ENCODE measurements at places on chromosomes 4 and X.
A peak's percentile ranks its signal among the peaks of the same experiment; 100 is the strongest.

- no peak for DNase-seq
Measured at GRCh38 chr4:46491455-46491854, 101.5 kb upstream of the GABRA2 start.

GRCh38 chrX:80807992-80808735, 1.5 kb downstream of the BRWD3 start:
- peak; percentile 44 for DNase-seq

DNA sequence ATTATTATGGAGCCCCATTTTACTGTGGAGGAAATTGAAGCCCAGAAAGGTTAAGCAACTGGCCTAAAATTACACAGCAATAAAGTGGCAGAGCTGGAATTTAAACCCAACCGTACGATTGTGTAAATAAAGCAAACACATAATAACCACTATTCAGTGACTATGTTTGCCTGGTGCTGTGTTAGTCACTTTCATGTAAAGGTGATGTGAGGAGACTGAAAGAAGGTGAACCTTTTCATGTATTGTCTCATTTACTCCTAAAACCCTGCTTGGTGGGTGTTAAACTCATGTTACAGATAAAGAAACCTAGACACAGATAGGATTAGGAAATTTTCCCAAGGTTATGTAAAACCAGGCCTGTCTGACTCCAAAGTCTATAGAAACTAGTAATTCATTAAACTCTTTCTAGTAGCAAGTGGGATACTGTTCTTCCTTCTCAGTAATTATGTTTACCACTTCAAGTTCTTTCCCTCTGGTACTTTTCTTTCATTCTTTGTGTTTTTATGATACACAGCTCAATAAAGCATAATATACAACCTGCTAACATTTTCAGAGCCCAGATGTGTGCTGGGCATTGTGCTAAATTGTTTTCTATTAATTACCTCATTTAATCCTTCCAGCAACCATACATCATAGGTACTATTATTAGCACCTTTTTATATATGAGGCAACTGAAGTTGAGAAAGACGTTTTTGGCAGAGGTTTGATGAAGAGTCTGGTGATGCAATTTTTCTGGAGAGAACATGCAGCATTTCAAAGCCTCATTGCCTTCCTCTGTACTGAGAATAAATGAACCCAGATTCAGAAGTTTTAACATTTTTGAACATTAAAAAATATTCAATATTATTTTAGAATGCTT, 202.7 kb downstream of the SPRY1 start:
- no peak for DNase-seq

- DNase-seq: no peak
Measured at GRCh38 chrX:55758033-55758432, 40.5 kb downstream of the RRAGB start.

DNA sequence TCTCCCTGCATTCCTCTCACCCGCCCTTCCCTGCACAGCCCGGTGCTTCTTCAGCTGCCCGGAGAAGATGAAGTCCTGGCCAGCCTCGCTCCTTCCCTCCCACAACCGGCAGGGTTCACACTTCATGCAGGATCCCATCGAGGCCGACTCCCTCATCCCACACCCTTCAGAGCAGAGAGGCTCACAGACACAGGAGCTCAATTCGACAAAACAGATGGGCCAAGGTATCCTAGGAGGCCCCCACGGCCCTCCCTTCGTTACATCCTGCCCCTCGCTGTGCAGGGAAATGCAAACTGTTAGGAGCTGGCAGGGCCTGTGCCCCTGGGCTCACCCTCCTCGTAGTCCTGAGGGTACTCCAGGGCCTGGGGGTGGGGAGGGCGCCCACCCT, 238.1 kb downstream of the DHRSX start:
- no peak for DNase-seq

DNA sequence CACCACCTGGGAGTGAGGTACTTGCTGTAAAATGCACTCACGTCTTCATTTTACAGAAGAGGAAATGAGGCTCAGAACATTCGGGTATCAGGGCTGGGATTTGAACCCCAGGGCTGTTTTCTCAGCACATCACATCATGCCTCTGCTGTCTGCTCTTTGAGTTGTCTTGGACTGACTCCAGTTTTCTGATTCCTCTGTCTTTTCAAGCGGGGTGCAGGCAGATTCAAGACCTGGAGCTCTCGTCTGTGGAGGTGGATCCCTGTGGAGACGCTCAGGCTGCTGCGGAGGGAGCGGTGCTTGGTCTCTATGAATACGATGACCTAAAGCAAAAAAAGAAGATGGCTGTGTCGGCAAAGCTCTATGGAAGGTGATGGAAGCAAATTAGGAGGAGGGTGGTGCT, 6.3 kb downstream of the LAP3 start:
- DNase-seq: no peak

- DNase-seq: no peak
Measured at GRCh38 chrX:110432091-110432905, 73.7 kb downstream of the RTL9 start.

- DNase-seq: no peak
Measured at GRCh38 chr4:139337612-139338011, 35.3 kb upstream of the NDUFC1 start.

DNA sequence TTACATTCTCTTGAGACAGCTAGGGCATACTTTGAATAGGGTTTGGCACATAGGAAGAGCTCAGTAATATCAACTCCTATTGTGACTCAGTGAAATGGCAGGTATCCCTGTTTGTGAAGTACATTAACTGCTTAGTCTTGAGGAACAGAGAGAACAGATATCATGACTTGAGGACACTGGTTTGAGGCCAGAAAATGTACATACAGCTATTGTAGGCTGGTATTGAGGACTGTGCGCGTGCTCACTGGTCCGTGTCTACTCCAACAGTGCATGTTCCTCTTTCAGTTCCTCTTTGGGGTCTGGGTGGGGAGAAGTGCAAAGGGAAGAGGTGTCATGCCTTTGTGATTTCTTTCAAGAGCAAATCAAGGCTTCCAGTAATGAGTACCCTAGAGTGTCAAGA, 34.6 kb upstream of the TBC1D9 start:
- no peak for DNase-seq

GRCh38 chr4:154364066-154364845, 127.3 kb downstream of the DCHS2 start:
- no peak for DNase-seq

GRCh38 chrX:106897259-106897658, 5.9 kb downstream of the RIPPLY1 start:
- DNase-seq: no peak

GRCh38 chrX:132226169-132226568, 6.9 kb upstream of the RAP2C start:
- no peak for DNase-seq

DNA sequence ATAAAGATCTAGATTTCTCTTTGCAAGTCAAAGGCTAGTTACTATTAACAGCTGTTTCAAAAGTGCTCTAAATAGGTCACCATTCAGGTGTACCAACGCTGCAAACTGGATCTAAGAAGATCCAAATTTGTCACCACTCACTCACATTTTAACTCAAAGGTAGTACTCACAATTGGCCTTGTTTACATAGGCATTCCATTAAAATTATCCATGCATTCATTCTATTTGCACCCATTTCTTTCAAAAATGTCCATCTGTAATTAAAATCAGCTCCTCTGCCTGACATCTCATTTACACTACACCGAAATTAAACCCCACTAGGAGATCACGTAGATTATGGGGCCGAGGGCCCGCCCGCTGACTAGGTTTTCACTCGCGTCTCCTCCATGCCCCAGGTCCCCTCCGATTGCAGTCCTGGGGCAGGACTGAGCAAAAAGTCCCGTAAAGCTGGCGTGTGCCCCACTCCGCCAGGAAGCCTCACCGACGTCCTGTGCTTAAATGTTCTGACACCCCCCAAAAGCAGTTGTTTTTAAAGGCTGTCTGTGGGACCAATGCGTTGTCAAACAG, 1.3 kb upstream of the ING2 start:
- DNase-seq: no peak

GRCh38 chr4:8201321-8201781, 2.3 kb downstream of the SH3TC1 start:
- DNase-seq: no peak

GRCh38 chr4:55574252-55574651, 17.8 kb downstream of the PDCL2 start:
- DNase-seq: no peak

DNA sequence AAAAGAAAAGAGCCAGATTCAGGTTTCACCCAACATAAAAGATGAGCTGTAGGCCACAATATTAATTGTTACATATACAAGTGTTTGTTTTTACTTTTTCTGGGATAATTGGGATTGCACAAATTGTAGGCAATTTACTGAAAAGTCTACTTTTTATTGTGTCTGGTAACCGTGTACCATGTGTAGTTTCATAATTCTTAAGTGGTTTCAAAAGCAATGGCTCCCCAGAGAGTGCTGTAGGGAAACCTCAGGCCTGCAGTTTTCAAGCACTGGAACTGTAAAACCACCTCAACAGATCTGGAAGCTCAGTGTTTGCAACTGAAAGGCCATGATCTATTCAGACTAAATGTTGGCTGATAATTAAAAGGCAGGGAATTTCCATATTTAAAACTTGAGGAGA, 53.9 kb upstream of the MMAA start:
- no peak for DNase-seq

- DNase-seq: no peak
Measured at GRCh38 chr4:13322681-13323101, 161.4 kb downstream of the RAB28 start.

DNA sequence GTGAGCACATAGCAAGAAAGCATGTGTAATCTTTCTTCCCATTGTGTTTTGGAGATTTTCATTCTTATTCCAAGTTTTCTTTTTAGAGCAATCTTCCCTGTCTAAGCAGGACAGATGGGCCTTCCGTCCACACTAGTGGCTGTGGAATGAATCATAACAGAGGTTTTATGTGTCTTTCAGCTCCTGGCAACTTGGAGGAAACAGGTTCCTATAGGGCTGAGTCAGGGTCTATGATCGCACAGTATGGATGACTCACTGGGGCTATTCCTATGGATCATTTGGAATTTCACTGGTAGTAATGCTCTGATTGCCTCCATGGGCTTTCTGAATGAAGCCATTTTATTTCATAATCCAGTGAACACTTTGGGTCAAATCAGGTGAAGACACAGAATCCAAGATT, 51.8 kb upstream of the CBLL2 start:
- DNase-seq: no peak

DNA sequence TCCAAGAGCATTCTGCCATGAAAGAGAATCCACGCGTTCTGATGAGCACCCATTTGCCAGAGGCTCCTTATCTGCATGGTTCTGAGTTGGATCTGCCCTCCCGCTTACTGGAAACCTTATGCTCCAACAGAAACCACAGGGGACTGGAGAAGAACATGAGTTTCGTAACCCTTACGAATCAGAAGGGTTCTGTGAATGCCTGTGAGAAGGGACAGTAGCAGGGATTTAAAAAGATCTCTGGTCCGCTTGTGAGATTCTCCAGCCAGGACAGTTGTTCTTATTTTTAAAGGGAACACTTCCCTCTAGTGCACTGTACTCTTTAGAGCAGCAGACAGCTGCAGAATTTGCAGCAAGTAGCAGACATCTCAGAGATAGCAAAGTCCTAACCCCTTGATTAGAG, 22.5 kb upstream of the CENPU start:
- DNase-seq: no peak

GRCh38 chr4:91758487-91758886, 545.3 kb upstream of the GRID2 start:
- DNase-seq: no peak

GRCh38 chr4:169045862-169046584, 36.0 kb upstream of the CBR4 start:
- DNase-seq: no peak

- no peak for DNase-seq
Measured at GRCh38 chrX:154738011-154738738, 12.7 kb downstream of the GAB3 start.

GRCh38 chrX:30607155-30607554, 29.6 kb upstream of the TASL start:
- no peak for DNase-seq

- DNase-seq: no peak
Measured at GRCh38 chrX:71198066-71198465, 25.0 kb upstream of the GJB1 start.

GRCh38 chr4:22745234-22745633, 52.5 kb downstream of the GBA3 start:
- DNase-seq: no peak

DNA sequence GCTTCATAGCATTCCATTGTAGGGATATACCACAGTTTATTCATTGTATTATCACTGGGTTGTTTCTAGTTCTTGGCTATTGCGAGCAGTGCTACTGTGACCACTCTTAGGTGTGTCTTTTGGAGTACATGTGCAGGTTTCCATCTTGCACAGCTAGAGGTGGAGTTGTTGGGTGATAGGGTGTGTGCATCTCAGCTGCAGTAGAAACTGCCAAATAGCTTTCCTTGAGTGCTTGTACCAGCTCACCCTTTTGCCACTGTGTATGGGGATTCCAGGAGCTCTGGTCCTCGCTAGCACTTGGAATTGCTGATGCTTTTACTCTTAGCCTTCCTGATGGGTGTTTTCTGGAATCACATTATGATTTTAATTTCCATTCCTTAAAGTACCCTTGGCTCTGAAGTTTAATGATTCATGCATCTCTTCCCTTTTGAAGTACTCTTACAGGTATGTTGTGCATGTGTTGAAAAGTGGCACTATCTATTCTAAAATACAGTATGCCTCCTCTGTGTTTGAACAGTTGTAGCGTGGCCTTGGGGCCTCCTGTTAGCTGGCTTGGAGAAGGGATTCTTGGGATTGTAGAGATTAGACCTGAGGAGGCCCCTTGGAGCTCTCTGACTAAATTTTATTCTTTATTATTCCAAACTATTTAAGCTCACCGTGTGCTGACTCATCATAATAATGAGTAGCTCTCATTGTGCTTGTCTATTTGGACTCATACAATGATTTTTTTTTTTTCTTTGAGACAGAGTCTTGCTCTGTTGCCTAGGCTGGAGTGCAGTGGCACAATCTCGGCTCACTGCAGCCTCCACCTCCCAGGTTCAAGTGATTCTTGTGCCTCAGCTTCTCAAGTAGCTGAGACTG, 38.4 kb downstream of the HTT start:
- DNase-seq: no peak

GRCh38 chr4:74205559-74205958, 47.6 kb downstream of the MTHFD2L start:
- DNase-seq: no peak

GRCh38 chr4:181146051-181146450, 1097.2 kb upstream of the TENM3 start:
- no peak for DNase-seq

- no peak for DNase-seq
Measured at GRCh38 chr4:78811034-78811433, 34.9 kb downstream of the BMP2K start.

DNA sequence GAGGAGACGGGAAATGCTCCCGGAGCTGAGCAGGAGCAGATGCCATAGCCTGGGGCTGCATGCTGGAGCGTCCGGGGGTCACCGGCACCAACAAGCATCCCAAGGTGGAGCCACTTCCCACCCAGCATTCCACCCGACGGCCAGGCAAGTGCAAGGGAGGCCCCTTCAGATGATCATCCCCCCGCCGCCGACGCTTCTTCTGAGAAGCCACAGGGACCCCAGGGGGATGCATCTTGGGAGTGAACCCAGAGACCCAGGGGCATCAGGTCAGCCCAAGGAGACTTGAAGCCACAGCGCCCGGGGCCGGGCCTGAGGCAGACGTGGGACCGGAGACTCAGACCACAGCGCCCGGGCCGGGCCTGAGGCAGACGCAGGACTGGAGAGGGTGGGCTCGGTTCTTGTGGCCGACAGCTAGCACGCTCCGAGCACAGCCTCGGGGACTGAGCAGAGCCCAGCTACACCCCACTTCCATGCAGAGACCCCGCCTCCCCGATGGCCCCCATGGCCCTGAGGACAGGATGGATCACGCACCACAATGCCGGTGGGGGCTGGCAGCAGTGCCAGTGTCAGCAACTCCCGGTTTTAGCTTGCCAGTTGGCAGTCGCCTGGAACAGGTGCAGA, 33.0 kb upstream of the CPLX1 start:
- no peak for DNase-seq

Data from activated CD8-positive, alpha-beta memory T cell treated with anti-CD3 and anti-CD28 coated beads for 1 hour (primary cell).